ENCODE measurements at places on chromosomes 6 and 20.

- no peak for DNase-seq
Observed at GRCh38 chr20:17803765-17804164, 104.0 kb downstream of the BANF2 start.

DNA sequence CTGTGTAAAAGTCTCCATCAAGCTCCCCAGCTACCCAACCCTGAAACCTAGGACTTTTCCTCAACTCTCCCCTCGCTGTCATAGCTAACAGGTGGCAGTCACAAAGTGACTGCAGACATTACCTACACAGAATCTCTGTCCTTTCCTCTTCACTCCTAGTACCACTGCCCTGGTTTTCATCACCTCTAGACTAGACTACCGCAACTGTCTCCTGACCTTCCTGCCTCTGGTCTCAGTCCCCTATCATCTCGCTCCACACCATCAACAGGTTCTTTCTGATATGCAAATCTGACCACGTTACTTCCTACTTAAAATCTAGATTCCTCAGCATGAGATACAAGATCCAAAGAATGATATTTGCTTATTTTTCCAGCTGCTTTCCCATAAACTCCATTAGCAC lies 93.8 kb downstream of the SMLR1 start:
- DNase-seq, result no peak

DNA sequence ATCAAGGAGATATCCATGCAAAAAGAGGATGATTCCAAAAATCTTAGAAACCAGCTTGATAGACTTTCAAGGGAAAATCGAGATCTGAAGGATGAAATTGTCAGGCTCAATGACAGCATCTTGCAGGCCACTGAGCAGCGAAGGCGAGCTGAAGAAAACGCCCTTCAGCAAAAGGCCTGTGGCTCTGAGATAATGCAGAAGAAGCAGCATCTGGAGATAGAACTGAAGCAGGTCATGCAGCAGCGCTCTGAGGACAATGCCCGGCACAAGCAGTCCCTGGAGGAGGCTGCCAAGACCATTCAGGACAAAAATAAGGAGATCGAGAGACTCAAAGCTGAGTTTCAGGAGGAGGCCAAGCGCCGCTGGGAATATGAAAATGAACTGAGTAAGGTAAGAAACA lies 10.1 kb upstream of the SNRNP48 start:
- DNase-seq, result no peak

GRCh38 chr6:10659699-10660348 lies 34.6 kb downstream of the C6orf52 start:
- DNase-seq, result no peak

DNA sequence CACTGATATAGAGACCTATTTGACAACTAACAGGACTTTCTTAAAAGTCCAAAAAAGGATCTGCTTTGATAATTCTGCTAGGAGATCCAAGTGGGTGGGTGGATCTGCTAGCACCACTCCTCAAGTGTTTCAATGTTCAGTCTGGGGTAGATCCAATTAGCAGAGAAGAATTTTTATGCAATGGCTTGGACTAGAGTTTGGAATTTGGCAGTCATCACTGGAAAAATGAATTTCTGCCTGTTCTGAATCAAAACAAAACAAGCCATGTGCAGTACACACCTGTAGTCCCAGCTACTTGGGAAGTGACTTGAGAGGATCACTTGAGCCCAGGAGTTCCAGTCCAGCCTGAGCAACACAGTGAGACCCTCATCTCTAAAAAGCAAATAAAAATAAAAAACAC lies 12.6 kb upstream of the GNMT start:
- no peak for DNase-seq

All from omental fat pad (tissue), 4 donors.